ENCODE measurements at places on chromosomes 5 and 9.

- no peak for DNase-seq
Measured at GRCh38 chr5:10328323-10328722, 20.6 kb upstream of the CMBL start.

- no peak for DNase-seq
Measured at GRCh38 chr5:79378510-79379186, 135.3 kb downstream of the HOMER1 start.

DNA sequence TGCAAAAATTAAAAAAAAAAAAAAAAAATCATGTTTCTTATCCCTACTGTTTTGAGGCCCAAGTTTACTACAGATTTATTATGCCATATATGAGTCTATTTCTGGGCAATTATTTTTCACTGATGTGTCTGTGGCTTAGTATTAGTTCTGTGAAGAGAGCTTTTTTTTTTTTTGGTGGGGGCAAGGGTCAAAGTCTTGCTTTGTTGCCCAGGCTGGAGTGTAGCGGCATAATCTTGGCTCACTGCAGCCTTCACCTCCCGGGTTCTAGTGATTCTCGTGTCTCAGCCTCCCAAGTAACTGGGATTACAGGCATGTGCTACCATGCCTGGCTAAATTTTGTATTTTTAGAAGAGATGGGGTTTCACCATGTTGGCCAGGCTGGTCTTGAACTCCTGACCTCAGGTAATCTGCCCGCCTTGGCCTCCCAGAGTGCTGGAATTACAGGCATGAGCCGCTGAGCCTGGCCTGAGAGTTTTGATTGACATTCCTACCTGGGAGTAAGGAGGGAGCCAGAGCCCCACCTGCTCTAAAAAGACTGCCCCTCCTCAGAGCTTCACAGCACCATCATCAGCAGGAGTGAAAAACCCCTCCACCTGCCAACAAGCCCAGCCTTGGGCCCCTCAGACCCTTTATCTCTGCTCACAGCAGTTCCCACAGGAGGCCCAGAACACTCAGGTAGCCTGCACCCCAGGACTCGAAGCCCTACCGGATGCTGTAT is 36.1 kb upstream of the JADE2 start:
- DNase-seq = no peak

GRCh38 chr5:89723907-89724306 is 685.6 kb downstream of the CETN3 start:
- DNase-seq = no peak
